ENCODE measurements at places on chromosomes 2 and 18.

DNA sequence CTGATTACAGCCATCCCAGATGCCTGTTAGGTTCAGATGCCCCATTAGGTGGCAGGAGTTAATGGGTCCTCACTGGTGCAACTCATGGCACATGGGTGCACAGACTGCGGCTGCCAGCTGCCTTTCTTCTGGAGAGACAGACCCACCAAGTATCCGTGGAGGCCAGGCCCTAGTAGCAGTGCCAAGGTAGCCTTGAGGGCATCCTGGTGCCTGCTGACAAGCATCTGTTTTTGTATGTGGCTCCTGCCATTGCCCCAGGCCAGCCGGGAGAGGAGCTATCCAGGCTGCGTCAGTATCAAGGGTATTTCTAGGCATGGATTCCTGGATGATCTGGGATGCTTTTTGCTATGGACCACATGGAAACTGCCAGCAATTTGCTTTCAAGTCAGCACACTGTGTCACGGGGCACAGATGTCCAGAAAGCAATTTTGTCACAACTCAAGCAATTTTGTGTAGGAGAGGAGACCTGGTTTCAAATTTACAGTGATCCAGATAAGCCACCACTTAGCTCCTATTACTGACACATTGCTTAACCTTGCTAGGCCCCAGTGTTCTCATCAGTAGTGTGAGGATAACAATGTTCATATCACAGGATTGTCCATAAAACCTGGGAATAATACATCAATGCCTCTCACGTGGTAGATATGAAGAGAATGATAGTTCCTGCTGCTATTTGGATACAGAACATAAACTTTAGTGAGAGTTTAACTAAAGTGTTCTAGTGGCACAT, 815.1 kb upstream of the RAB6C start:
- DNase-seq = no peak

DNA sequence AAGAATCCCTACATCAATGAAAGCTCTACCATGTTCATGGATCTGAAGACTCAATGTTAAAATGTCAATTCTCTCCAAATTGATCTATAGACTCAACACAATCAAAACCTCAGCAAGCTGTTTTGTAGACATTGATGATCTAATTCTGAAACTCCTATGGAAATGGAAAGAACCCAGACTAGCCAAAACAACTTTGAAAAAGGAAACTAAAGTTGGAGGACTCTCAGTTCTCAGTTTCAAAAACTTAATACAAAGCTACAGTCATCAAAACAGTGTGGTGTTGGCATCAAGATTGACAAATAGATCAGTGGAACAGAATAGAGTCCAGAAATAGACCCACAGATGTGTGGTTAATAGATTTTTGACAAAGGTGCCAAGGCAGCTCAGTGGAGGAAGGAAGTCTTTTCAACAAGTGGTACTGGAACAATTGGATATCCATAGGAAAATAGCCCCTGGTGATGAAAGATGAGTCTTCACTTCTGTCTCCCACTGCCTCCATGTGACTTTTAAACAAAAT, 30.4 kb downstream of the LBH start:
- DNase-seq = no peak

DNA sequence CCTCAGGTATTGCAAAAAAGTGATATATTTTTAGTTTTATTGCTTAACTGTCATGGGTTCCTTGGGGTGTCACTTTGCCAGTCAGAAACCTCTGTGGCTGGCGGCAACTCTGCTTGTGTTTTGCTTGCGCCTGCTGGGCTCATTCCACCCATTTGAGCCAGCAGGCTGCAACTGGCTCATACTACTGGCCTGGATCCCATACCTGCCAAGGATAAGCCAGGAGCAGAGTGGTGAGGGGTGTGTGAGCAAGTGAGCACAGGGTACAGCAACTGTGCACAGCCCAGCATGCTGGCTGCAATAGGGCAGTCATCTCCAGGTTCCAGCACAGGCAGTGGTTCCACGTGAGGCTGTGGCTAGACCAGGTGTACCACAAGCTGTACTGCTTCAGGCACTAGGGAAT, 687.5 kb downstream of the NYAP2 start:
- no peak for DNase-seq

- no peak for DNase-seq
These were observed 19.3 kb upstream of the CD28 start for GRCh38 chr2:203687165-203687564.

DNA sequence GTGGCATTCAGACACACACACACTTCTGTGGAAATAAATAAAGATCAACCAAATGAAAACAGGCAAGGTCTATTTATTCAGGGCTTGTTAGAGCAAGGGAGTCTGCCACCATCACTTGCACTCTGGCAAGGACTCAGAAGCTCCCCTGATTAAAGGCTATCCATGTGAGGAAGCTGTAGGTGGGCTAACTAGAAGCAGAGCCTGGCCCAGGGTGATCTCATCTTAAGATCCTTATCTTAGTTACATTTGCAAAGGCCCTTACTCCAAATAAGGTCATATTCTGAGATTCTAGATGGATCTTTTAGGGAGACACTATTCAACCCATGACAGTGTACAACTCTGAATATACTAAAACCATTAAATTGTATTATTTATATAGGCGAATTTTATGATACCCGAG, 190.0 kb upstream of the SRD5A2 start:
- DNase-seq = no peak

- peak; percentile 87 for DNase-seq
These were observed 554 bp downstream of the ING5 start for GRCh38 chr2:241702155-241703031.

DNA sequence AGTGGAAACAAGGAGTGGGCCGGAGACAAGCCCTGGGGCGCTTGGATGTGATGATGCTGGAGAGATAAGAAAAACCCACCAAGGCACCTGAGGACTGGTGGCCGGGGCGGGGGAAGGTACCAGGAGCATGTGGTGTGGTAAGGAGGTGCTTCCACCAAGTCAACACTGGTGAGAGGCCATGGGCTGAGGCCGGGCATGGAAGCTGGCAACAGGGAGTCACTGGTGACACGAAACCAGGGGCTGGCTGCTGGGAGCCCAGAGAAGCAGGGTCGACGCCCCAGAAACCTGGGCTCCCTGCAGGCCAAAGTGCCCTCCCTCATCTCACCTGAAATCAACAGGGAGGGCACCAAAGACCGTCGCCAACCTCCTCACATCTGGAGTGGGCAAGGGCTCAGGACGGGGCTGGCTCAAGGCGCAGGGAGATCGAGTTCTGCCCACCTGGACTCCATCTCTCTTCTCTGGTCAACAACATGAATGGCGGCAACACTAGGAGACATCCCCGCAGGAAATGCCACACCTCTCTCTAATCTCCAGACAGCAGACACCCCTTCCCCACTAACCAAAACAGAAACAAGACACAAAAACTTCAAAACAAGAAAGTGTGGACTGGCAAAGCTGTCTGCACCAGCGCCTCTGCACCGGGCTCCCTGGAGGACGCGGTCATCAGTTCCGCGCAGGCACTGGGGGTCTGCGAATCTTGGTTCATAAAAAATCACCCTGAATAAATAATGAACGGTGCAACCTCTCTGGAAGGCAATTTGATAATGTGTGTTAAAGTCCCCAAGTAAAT, 185.5 kb downstream of the HDAC4 start:
- DNase-seq = no peak

DNA sequence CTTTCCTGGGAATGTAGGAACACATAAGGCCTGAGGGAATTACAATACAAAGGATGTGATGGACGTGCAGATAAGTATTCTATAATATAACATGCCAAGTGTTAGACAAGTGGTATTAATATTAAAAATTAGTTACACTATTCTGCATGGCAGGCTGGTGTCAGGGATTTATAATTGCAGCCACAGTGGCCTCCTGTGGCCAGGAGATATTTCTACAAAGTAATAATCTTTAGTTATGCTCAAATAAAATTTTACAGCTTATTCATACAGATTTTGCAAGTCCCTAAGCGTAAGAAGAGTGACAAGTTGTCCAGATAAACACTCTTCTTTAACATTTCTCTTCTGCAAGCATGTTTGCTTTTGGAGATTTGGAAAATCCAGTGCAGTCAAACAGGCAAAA, 90.4 kb upstream of the CBLN2 start:
- no peak for DNase-seq

DNA sequence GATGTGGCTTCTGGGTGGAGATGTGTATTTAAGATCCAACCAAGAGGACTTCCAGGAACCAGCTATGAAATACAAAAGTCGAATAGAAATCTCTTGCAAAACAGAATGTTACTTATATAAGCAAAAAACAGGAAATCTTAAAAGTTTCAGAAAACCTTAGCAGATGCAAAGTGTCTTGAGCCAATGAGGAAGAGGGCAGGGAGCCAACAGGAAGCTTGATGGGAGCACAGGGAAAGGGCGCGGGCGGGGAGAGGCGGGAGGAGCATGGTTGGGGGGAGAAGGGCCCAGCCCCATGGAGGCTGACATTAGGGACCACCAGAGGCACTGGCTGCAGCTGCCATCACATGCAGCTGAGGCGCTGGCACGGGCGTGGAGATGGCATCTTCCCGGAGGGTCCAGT, 203.3 kb downstream of the SNTG2 start:
- peak; percentile 32 for DNase-seq

GRCh38 chr2:54330926-54331835, 75.2 kb upstream of the TSPYL6 start:
- no peak for DNase-seq

GRCh38 chr2:68812251-68812650, 58.9 kb downstream of the BMP10 start:
- no peak for DNase-seq

GRCh38 chr2:162581959-162582798, 238.2 kb downstream of the GCA start:
- DNase-seq = peak; percentile 33

- DNase-seq = no peak
These were observed 25.4 kb downstream of the SP100 start for GRCh38 chr2:230441227-230441897.

DNA sequence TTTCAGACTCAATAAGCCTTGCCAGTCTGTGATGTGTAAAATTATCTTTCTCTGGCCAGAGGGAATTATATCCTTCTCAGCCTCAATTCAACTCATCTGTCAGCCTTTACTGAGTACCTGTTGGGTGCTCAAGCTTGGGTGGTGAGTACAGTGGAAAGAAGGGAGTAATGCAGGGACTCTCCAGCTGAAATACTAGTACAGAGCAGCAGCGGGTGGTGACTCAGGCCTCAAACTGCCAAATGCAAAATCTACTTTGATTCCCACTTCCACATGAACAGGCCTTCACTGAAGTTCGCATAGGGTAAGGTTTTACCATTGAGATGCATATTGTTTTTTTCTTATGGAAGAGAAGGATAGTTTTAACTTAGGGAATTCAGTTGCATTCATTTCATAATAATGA, 326.8 kb downstream of the LRRTM1 start:
- DNase-seq = no peak

- DNase-seq = no peak
These were observed 71.8 kb downstream of the TGOLN2 start for GRCh38 chr2:85255813-85256594.

DNA sequence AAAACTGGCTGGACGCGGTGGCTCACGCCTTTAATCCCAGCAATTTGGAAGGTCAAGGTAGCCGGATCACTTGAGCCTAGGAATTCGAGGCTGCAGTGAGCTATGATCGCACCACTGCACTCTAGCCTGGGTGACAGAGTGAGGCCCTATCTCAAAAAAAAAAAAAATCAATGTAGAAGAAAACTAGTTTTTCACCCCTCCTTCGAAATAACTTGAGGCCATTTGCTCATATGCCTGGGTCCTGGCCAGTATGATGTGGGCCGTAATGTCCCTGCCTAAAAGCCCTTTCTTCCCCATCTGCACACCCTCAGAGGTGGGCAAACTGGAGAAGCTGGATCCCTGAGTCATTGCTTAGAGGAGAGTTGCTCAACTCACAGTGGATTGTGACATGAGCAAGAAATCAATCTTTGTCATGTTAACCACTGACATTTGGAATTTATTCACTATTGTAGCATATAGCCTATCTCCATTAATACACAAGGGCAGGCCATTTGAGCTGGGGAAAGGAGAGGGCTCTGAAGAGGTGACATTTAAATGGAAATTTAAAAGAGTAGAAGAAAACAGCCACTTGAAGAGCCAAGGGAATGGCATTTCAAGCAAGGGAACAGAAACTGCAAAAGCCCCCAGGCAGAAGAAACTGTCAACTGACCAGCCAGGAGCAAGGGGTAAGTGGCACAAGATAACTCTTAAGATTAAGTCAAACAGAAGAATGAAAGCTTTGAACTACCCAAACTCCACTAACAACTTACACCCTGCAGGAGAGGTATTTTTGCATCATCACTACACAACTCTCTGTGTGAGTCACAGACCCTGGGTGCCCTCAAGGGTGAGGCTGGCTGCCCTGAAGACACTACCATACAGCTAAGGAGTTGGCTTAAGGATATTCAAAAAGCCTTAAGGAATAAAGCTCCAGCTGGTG, 7.6 kb upstream of the METTL21A start:
- DNase-seq = no peak

- DNase-seq = no peak
These were observed 107.7 kb upstream of the ATP8B1 start for GRCh38 chr18:57910817-57911216.

DNA sequence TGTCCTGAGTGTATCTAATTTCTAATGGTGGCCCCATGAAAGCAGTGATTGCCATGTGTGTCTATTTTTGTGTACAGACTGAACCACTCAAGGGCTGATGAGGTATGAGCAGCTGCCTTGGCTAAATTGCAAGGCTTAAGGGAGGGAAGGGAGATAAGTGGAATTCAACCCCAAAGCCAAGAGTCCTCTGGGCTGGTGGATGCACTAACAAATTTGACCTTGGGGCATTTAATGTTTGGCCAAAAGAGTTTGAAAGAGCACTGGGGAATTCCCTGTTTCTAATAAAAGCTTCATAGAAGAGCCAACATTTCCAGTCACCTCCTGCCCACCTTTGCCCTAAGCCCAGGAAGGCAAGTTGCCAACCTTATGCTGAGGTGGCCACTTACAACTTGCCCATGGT, 172.1 kb downstream of the SETBP1 start:
- no peak for DNase-seq

DNA sequence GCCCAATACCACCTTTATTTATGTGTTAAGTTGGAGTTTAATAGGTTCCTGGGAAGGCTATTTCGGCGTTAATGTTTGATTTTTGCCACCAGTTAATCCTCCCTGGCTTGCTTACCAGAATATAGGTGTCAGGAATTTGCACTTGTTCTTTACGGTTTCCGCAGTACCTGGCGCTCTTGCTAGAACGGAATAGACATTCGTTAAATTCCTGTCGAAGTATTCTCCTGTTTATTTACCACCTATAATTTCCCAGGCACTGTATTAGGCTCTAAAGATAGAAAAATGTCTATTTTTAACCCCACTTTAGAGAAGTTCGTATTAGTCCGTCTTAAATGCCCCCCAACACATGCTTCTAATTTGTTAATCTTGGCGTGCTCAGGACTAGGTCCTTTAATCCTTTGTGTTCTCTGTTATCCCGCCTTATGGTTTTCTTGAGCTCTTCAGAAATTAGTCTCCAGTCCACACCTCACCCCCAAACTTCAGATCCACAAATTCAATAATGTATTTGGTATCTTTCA, 575 bp downstream of the CCDC150 start:
- DNase-seq = no peak

GRCh38 chr2:223532161-223532560, 70.0 kb downstream of the SCG2 start:
- DNase-seq = no peak
